ENCODE measurements at places on chromosomes 5 and 9.

DNA sequence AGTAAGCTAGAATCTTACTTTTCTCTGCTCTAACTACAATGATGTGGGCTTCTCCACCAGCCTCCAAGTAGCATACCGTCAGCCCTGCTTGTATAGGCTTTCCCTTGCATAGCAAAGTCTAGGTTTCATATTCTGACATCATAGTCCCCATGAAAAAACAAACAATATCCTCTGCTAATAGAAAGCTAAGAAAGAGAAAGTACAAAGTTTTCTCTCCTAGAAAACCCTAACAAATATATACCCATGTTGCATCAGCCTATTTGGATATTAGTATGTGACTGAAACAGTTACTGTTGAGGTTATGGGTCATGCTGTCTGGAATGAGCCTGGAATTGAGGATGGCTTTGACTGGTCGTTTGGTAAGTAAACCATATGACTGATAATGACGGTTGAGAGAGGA lies 1696.0 kb downstream of the MAT2B start:
- no peak for DNase-seq

DNA sequence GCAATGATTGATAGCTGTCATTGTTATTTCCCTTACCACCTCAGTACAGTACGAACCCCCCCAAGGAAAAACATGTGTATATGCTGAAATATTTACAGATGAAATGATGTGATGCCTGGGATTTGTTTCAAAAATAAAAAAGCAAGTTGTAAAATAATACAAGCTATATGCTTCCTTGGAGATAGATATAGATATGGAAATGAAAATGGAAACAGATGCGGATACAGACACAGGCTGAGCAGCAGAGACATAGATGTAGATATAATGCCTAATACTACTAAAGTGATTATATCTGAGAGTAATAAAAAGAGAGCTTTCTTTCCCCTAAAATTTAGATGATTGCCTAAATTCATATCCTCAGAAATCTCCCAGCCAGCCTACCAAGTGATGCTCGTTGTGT lies 127.5 kb upstream of the TNPO1 start:
- no peak for DNase-seq

DNA sequence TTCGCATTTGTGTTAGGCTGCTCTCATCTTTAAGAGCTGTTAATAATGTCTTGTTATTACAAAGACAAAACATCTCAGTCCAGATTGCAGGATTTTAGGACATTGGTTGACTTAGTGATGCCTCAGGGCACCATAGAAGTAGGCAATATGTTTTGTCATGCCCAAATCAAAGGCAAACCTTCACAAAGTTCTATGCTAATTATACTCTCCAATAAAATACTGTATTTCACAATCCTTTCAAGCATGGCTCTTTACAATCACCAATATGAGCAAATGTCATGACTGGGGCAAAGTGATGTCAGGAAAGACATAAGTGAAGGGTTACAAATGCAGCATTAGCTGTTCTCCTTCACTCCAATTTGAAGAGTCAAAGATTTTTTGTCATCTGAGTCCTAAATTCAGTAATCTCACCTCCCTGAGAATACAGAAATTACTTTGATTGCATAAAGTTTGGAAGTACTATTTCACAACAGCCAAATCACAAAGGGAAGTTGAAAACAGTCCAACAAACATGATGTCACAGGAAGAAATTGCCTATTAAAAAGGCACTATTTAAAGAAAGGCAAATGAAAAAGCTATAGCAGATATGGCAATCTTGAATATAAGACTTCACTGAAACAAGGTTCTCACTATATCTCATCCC lies 303.2 kb downstream of the PRR16 start:
- no peak for DNase-seq

DNA sequence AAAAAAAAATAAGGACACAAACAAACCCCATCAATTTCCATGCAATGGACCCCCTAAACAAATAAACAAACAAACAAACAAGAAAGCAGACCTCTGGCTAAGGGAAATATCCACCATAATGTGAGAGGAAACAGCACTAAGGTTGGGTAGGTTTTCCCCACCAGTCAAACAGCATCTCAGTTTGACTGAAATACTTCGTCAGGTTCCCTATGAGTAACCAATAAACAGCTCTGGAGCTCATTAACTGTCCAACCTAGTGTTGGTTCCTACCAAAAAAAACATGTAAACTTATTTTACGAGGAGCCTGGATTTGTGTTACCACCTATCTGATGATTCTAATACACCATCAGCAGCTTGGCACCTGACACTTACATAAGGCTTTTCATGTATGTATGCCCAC lies 198.5 kb upstream of the TARS1 start:
- DNase-seq: no peak

DNA sequence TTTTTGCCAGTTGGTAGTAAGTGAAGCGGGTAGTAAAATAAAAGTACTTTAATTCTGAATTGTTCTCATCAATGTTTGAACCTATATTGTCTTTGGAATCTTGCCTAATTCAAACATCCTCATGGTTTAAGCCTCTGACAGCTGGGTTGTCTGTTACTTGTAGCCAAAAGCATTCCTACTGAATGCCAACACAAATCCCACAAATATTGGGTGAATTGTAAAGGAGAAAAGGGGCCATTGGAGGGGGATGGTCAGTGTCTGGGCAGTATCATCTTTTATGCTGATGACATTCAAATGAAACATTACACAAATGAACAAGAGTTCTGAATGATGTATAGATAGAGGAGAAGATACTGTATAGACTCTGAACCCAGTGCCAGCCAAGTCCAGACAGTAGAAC lies 309.5 kb downstream of the OSTF1 start:
- DNase-seq: no peak

DNA sequence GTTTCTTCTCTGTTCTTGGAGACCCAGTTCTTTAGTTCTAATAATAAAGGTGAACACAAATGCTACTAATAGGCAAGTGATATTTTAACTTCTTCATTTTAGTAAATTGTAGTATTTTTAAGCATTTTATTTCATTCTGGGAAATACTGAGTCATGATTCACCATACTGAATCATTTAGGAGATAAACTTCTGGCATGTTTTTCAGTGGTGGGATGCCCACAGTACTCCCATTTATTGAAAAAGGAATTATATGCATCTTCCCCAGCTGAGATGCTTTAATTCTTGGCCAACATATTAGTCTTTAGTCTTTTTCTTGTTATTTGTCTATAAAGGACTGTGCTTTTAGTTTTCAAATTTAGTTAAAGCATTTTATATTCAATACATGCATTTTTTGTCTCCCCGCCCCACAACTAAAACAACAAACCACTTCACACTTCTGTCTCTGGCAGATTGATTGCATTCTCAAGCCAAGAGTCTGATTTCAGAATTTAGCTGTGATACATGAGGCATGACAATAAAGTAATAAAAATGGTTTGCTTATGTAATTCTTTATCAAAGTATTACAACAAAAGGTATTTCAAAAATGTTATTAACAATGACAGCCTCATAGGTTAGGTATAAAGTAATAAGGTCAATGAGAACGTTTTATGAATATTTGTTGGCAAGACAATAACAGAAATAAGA lies 125.2 kb upstream of the CDH18 start:
- DNase-seq: no peak

GRCh38 chr5:168128111-168128510 lies 163.3 kb upstream of the WWC1 start:
- no peak for DNase-seq

- DNase-seq: no peak
Measured at GRCh38 chr5:108917596-108917995, 169.9 kb downstream of the FER start.

GRCh38 chr5:78799266-78800017 lies 150.9 kb upstream of the LHFPL2 start:
- no peak for DNase-seq

DNA sequence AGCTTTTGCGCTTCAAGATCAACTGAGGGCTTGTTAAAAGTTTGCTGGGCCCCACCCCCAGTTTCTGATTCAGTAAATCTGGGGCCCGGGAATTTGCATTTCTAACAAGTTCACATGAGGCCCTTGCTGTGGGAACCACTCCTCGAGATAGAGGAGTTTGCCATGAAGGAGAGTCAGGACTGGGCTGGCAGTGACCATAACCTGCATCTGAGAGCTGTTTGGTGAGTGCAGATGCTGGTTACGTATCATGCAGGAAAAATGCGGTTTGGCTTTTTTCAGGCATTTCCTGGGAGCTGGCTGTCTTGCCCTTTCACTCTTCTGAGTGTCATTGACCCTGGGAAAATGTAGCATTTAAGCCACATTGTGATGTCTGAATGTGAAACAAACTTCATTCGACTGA lies 9.4 kb upstream of the ANGPTL2 start:
- DNase-seq: no peak

DNA sequence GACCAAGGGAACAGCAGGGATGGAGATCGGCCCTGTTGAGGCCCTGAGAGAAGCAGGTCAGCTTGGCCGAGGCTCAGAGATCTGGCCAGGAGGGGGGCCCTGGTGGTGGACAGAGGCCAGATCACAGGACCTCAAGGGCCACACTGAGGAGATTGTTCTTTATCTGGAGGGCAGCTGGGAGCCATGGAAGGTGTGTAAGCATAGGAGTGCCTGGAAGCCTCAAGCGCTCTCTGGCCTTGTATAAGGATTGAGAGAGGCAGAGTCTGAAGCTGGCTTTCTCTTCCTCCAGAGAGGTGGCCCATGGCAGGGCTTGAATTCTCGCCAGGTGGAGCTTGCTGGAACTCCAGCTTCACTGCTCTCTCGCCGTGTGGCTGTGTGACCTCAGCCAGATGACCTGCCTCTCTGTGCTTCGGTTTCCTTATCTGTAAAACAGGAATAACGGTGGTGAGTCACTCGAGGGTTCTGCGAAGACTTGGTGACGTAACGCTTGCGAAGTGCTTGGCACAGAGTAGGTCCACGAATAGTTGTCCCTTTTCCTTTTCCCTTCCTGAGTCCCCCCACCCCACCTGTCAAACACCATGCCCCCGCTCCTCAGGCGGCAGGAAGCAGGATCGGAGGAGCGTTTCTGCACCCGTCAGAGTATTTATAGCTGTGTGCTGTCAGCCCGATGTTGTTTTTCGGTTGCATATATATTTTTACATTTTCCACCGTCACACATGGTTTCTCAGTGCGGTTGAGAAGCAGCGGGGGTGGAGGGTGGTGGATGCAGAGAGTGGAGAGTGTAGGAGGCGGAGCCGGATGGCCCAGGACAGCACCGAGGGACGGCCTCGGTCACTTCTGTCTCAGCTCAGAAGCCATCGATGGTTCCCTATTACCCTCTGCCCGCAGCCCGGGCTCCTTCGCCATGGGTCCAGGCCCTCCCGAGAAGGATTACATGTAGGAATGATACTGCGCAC lies 17.0 kb upstream of the CRB2 start:
- peak; percentile 33 for DNase-seq

- DNase-seq: no peak
Measured at GRCh38 chr9:136741883-136742571, 713 bp downstream of the LCN10 start.

- no peak for DNase-seq
Measured at GRCh38 chr5:143573568-143574170, 170.2 kb upstream of the NR3C1 start.

DNA sequence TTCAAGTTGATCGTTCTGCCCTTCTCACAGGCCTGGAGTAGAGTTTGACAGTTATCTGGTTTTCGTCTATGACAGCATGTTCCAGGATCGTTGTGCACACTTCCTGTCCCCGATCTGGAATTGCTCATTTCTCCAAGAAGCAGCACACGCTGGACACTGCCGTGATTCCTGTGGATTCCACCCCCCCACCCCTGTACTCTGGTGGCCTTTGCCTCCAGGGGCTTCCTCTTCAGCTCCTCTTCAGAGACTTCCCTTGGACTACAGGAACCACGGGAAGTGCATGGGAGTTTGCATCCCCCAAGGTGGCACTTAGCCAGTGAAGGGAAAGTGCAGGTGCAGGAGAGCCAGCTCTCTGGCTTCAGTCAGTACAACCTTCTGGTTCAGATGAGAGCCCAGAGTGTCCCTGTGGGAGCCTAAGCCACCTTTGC lies 160.7 kb downstream of the CACNA1B start:
- no peak for DNase-seq

GRCh38 chr5:113367586-113367985 lies 67.2 kb downstream of the TSSK1B start:
- DNase-seq: no peak

GRCh38 chr9:113901221-113901688 lies 25.1 kb downstream of the ZNF618 start:
- DNase-seq: no peak

- DNase-seq: no peak
Measured at GRCh38 chr9:109863961-109864360, 84.0 kb downstream of the PALM2AKAP2 start.

DNA sequence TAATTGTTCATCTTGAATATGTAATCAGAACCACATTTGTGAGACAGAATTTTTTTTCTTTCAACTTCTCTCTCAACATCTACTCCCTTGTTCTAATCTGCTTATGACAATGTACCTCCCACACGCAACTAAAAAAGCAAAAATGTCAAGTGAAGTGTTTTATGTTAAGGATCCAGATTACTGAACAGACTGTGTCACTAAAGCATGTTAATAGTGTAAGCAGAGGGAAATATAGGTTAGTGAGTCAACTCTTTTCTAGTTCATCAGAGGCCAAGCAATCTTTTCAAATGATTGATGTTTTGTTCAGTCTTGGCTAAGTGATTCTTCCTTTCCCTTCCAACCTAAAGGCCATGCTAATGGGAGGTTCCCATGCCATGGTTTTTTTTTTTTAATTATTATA lies 34.7 kb upstream of the IDNK start:
- no peak for DNase-seq

- DNase-seq: no peak
Measured at GRCh38 chr5:116410336-116410890, 164.2 kb downstream of the SEMA6A start.

DNA sequence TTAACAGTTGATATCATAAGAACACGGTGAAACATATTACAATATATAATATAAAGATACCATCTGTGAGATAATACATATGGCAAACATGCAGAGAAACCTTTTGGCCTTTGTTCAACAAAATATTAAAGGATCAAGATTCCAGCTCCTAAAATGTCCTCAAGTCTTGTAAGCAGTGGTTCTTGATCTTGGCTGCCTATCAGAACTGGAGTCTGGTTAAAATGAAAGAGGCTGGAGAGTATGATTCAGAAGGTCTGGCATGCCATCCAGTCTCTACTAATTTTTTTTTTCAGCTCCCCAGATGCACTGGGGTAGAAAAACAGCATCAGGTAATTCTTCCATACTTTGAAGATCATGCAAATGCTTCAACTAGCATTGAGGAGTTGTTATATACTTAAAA lies 83.2 kb downstream of the TNC start:
- DNase-seq: no peak

DNA sequence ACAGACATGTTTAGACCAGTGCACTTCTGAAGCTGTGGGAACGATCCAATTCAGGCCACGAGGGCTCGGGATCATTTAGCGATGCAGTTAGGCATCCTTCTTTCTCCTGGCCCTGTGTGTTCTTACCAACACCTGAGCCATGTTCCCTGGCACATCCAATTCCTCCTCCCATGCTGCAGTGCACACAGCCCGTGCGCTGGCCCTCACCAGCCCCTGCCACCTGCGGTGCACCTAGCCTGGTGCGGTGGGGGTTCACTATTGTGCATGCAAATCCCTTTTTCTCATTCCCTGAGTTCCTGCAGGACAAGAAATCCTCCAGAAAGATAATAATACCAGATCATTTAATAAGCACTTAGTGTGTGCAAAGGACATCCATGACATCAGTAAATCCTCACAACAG lies 53.5 kb downstream of the NEURL1B start:
- DNase-seq: no peak
